Fibroblast of skin of left quadriceps (primary cell): ENCODE measurements at places on chromosomes 12 and 14.

GRCh38 chr14:52871606-52872005, 79.2 kb downstream of the FERMT2 start:
- DNase-seq, result no peak

DNA sequence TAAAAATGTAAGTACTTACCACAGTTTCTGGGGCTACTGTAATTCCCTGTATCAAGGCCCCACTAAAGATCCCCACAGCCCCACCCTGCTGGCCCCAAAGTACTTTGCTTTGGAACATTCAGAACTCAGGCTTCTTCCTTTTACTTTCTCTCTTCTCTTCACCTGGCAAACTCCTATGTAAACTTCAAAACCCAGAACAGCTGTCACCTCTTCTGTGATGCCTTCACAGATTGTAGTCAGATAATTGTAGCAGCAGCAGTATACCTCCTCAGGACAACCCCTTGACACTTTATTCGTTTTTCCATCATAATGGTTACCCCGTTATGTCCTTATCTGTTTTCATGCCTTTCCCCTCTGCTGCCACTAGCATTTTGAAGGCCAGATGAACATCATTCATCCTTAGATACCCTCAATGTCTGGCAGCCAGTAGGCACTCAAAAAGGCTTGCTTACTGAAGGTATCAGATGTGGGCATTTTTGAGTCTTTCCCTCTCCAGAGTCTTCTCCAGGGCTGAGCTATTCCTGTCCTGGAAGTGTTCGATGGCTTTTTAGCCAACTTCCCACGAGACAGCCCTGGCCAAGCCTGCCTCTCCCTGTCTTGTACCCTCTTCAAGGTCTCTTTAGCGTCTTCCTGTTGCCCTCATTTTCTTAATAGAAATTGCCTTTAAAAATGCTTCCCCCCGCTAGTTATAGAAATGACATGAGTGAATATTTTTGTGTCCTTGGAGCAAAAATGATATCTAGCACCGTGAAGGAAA, 7.4 kb downstream of the PLBD2 start:
- no peak for DNase-seq

- DNase-seq, result no peak
Measured at GRCh38 chr12:121600702-121601336, 20.0 kb upstream of the KDM2B start.

DNA sequence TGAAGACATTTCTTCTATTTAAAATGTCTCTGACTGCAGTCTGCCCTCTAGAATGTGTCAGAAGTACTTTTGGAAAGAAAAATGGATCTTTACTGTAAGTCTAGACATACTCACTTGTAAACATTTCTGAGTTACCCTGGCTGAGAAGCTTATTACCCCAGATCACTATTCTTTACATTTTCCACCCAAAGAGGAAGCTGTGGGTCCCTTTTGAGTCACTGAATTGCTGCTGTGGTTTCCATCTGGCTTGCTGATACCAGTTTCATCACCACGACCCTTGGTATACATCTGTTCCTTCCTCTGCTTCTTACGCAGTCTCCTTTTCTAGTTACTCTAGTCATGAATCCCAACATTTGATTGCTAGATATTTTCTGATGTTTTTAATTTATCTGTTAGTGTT, 20.2 kb upstream of the CLEC4D start:
- DNase-seq, result no peak

GRCh38 chr12:6752167-6752920, 597 bp downstream of the MLF2 start:
- peak; percentile 26 for DNase-seq

GRCh38 chr14:24889843-24890242, 160.1 kb downstream of the STXBP6 start:
- DNase-seq, result no peak

- no peak for DNase-seq
Measured at GRCh38 chr14:66383257-66383656, 102.9 kb upstream of the CCDC196 start.

DNA sequence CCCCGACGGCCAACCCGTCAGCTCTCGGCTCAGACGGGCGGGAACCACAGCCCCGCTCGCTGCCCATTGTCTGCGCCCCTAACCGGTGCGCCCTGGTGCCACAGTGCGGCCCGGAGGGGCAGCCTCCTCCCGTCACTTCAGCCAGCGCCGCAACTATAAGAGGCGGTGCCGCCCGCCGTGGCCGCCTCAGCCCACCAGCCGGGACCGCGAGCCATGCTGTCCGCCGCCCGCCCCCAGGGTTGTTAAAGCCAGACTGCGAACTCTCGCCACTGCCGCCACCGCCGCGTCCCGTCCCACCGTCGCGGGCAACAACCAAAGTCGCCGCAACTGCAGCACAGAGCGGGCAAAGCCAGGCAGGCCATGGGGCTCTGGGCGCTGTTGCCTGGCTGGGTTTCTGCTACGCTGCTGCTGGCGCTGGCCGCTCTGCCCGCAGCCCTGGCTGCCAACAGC, at the start of gene WNT1:
Gene WNT1, plus strand, starts transcription at position 32 of the 450 bp plus-strand sequence. Its CDS starts 329 bp downstream, at position 361.
- no peak for DNase-seq

DNA sequence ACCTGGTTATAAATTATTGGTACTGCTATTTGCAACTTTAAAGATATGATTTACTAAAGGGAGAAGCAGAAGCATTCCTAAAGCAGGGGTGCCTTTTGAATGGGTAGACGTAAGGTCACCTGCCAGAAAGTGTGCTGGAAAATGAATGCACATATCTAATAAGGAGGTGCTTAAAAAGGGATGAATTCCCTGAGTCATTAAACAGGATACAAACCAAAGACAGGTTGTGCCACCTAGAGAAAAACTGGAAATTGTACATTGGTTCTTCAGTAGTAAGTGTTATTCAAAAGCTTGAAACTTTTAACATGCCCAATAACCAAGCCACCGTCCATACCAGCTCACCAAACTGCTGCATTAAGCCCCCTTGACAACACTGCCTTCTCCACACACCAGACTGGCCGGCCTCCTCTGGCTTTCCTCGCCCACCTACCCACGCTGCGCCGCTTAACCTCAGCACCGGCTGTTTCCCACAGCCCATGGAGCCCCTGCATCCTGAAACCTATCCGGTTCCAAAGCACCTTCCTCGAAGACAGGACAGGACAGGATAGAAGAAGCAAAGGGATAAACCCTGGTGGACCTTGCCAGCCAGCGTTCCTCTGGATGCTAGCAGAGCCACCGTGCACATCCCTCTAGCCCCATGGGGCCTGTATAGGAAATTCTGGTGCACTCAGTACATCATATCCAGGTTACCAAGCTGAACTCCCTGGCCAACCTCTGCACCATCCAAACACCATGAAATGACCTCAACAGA, 201.5 kb upstream of the CAND1 start:
- DNase-seq, result no peak

DNA sequence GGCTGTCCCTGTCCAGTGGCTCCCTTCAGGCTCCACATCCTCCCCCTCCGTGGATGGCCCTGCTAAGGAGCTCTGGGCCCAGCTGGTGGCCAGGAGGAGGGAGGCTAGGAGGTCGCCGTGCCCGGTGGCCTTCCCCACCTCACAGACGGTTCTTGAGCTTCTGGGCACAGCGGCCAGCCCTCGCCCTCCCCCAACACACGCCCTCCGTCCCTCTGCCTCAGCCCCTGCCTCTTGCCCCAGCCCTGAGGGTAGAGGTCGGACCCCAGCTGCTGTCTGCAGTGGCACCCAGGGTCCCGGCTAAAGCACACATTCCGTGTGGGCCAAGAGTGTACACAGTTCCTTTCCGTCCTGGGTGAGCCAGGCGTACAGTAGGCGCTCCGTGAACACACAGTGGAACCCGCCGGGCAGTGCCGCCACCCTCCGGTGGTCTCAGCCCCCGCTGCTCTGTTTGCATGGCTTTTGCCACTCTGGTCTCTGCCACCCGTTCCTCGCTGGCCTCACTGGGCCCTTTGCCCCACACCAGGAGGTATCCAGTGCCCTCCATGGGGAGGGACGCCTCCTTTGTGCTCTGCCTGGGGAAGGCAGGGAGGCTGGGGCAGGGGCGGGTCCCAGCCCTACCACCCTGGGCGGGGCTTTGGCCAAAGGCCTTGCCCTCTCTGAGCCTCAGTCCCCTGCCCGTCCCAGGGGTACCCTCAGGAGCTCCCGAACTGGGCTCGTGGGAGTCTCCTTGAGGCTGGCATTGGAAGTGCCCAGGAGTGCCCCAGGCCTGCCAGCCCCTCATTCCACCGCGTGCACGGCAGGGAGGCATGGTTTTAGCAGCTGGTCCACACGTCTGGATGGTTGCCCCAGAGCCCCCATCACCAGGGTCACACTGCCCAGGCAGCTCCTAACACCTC, 13.0 kb downstream of the TRMT61A start:
- DNase-seq, result no peak

GRCh38 chr12:47192051-47192450, 112.3 kb upstream of the AMIGO2 start:
- no peak for DNase-seq

GRCh38 chr12:109997393-109997792, 1.2 kb upstream of the GIT2 start:
- no peak for DNase-seq

DNA sequence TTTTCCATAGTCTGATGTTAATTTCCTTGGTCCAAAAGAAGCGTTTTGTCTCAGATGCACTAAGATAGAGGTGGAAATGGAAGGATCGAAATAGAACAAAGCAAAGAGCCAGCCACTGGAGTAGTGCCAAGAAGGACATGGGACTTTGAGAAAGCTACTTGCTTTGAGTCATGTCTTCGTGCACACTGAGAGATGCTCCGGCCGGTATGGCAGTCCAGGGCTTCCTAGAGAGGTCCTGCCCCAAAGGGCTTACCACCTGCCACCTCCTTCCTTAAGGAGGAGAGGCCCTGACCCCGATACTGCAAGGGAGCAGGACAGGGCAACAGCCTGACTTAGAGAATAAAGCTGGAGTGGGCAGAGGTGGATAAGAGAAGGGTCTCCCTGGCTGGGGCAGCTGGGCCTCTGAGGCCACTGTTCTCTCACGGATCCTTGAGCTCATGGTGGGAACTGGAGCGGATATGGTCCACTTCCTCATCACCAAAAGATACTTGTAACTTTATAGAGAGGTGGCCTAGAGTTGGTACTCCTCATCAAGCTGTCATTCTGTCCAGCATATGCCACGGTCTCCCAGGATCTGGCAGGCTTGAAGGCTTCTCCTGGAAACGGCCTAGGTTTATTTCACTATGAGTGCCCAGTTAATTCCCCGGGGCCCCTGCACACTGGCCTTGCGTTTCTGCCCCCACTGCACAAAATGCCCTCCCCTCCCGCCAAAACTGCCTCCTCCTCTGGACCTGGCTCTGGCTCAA, 57.4 kb downstream of the FOXN3 start:
- DNase-seq, result no peak
